ENCODE measurements at places on chromosomes 7 and 10. TPM values are rescaled to one million over a fixed set of nuclear protein-coding genes. Genes with fewer than 3 reads are reported as not detected.

Gene ZFAND2A
- total RNA-seq, result 7.8 TPM

Gene MRPL43
- 58.1 TPM for total RNA-seq

Gene ABCA13
- under 0.01 TPM for total RNA-seq

Gene TLX1
- 0.15 TPM for total RNA-seq

Gene WEE2
- not detected for total RNA-seq
